ENCODE measurements at places on chromosomes 3 and 15.

GRCh38 chr3:127266186-127266585 is 21.7 kb downstream of the PRR20G start:
- DNase-seq = no peak

DNA sequence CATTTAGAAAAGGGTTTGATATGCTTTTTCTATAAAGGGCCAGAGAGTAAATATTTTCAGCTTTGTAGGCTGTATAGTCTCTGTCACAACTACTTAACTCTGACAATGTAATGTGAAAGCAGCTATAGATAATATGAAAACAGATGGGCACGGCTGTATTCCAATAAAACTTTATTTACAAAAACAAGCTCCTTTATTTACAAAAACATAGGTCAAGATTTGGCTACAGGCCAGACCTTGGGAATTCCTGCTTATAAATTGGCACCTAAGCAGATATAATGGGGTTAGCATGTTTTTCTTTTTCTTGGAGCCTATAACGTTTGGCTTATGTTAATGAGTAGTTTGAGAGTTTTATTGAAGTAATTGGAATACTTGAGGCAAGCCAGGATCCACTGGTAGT is 119.4 kb upstream of the CGNL1 start:
- no peak for DNase-seq

- DNase-seq = no peak
Observed at GRCh38 chr3:157376603-157377300, 59.9 kb upstream of the PTX3 start.

- no peak for DNase-seq
Observed at GRCh38 chr3:160790726-160791125, 34.7 kb downstream of the PPM1L start.

- no peak for DNase-seq
Observed at GRCh38 chr15:26620528-26621458, 152.1 kb downstream of the GABRB3 start.

- DNase-seq = no peak
Observed at GRCh38 chr15:68028137-68028887, 25.8 kb upstream of the PIAS1 start.

DNA sequence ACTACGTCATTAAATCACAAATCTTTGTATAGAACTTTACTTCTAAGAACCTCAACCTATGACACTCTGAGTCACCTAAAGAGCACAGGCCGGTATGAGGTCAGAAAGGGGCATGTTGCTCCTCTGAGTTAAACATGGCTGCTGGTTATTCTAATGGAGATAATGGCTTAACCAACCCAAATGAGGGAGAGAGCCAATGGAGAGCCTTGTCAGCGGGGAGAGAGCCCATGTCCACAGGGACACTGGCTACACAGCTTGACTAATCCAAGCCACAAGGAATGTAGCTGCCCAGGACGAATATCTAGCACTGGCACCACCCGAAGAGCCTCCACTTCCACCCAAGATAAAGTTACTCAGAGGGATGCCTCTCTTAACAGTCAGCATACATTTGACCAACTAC is 77.0 kb upstream of the STAC start:
- no peak for DNase-seq

DNA sequence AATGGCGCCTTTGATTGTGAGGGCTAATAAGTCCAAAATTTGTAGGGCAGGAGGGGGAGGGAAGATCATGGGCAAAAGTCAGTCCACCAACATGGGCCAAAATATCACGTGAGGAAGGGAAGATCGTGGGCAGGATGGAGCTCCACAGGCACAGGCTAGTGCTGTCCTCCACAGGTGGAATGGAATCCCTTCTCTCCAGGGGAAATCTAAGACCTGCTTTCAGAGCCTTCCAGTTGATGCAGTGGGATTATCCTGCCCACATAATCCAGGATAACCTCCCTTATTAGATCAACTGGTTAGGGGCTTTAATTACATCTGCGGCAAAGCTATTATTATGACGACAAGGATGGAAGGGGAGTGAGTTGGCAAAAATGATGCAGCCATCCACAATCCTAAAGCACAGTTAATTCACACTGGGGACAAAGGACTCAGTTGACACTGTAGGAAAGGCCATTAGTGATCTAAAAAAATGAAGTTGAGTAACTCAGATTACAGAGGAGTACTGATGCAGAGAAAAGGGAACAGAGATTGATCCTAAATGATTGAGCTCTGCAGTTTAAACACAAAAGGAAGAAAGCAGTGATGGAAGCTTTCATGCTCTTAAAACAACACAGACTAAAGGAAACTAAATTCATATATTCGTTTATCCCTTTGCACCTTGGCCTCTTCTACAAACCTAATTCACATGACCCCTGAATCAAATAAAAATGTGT is 159.8 kb downstream of the AKAP13 start:
- DNase-seq = peak; percentile 52

DNA sequence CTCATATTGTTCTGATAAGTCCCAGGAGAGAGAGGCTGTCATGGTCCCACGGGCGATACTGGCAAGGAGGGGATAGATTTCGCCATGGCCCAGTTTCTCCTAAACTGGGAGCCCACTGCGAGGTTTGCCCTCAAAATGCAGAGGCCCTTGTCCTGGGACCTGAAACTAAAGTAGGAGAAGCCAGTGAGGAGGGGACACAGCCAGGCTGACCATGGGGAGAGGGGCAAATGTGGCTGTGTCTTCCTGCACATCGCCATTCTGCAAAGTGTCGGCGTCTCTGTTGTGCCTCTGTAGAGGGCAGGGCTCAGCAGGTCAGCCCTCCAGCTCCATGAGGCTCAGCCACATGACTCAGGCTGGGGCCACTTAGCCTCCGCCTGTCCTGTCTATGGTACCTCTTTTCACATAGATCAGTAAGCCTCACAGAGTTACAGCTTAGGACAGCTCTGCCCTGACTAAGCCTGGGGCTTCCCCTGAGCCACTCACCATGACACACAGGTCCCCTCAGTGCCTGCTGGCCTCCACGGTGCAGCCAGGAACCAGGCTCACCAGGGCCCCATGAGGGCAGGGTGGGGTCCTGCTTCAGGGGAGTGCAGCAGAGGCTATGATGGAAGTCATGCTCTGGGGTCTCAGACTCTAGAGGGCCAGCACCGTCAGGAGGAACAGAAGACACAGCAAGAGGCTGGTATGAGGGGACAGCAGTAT is 28.6 kb upstream of the PLXNA1 start:
- DNase-seq = no peak

- no peak for DNase-seq
Observed at GRCh38 chr15:42665827-42666226, 71.1 kb downstream of the CDAN1 start.

GRCh38 chr3:123090728-123091531 is 24.1 kb downstream of the PDIA5 start:
- no peak for DNase-seq

DNA sequence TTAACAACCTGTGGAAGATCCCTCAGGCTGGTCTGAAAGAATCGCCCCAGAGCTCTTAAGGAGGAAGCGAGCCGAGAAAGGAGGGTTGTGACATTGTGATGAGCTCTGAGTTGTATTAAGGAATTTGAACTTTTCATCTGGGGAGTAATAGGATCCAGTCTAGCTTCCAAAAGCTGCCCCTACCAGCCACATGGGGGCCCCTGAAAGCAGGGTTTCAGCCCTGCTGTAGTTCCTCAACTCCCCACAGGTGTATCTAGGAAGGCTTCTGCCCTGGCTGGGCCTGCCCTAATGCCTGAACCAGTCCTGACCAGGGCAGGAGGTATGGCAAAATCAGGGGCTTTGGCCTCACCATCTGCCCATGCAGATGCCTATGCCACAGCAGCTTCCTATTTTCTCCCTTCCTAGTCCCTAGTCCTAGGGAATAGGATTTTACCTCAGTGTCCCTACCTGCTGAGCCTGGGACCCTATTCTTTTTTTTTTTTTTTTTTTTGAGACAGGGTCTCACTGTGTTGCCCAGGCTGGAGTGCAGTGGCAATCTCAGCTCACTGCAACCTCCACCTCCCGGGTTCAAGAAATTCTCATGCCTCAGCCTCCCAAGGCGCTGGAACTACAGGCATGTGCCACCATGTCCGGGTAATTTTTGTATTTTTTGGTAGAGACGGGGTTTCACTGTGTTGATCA is 5.0 kb upstream of the AP3S2 start:
- DNase-seq = peak; percentile 47

GRCh38 chr15:83205725-83206324 is 1.8 kb downstream of the HDGFL3 start:
- DNase-seq = no peak

GRCh38 chr3:154121701-154122551 is 736 bp downstream of the ARHGEF26 start:
- no peak for DNase-seq

DNA sequence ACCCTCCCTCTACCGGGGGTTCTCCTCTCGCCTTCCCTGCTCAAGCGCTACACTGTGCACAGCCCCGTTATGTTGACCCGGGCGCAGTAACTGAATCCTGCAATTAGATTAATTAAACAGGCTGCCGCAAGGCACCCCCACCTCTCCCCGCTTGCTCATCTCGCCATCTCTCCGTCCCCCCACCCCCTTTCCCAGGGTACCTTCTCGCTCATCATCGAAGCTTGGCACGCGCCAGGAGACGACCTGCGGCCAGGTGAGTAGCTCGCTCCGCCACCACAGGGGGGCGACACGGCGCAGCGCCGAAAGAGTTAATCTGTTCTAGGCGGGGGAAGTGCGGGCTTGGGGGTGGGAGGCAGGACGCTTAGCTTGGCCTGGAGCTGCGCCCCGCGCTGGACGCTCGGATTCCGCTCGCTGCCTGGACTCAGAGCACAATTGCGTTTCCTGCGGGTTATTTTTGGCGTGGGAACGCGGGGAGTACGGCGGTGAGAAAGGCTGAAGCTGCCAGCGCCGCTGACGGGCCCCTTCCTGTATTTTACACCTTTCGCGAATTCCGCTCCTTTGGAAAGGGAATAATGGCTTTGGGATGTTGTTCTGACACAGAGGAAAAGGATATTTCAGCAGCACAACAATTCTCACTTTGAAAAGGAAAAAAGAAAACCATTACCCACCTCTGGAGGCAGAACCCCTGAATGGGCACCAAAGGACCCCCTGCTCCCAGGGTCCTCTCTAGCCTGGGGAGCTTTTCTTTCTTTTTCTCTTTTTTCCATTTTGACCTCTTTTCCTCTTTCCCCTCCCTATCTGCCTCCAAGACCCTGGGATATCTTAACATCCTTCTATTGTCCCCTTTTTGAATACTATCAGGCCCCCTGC is 1.5 kb downstream of the DLL4 start:
- DNase-seq = no peak

DNA sequence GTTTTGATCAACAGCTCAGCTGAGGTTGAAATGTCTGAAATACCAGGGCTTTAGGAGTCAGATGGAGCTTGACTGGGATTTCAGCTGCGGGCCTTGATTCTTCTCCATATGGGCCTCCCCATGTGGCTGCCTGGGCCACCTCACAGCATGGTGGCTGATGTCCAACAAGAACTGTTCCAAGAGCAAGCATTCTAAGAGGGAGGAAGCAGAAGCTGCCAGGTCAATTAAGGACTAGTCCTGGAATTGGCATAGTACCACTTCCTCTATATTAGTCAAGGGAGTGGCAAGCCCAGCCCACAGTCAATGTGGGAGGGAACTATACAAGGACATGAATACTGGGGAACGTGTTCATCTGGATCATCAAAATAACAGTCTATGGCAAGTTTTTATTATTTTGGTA is 181.7 kb upstream of the ANKRD28 start:
- peak; percentile 12 for DNase-seq

- no peak for DNase-seq
Observed at GRCh38 chr3:190125436-190126068, 4.9 kb upstream of the P3H2 start.

GRCh38 chr15:101646672-101647071 is 5.5 kb downstream of the TM2D3 start:
- no peak for DNase-seq

DNA sequence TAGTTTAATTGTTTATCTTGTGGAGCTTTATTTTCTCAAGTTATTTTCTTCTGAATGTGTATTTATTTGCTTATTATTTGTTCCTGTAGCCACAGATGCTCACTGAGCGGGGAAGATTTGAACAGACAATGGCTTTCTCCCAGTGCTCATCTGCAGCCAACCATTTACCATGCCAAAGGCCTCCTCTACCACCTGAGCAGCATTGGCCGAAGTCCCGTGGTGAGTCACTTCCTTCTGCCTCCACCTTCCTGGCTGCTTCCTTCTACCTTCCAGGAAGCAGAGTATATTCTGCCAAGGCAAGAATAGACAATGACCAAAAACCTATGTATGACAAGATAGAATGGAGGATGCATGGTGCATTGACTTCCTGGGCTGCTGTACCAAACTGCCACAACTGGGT is 443.1 kb downstream of the AGBL1 start:
- DNase-seq = no peak

- DNase-seq = no peak
Observed at GRCh38 chr3:148816981-148817525, 10.6 kb upstream of the CPB1 start.

- no peak for DNase-seq
Observed at GRCh38 chr15:41828807-41829141, 882 bp downstream of the JMJD7 start.

DNA sequence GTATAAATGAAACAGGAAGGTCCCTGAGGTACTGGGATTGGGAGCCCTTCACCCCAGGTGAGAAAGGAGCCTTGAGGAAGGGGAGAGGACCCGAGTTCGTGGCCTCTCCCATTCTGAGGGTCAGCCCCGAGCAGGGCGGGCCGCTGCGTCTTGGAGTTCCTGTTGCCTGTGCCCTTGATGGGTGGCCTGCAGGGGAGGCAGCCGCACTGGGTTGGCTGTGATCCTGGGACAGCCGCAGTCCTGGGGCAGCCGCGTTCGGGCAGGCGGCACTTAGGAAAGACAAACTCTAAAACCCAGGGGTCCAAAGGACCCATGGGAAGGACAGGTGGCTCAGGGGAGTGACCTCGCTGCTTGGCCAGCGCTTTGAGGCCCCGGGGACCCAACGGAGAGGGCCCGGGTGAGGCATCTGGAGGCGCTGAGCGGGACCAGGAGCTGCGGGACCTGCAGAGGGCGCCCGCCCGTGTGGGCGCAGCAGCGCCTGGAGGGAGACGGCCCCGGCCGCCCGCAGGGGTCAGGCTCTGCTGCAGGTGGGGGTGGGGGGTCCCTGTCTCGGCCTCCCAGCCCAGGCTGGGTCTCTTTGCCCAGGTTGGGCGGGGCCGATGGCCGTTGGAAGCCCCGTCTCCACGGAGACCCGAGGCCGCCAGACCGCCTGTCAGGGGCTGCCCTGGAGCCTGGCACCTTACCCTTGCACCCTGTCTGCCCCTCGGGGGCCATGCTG is 65.1 kb downstream of the HMCES start:
- DNase-seq = no peak

- DNase-seq = no peak
Observed at GRCh38 chr15:61720197-61720704, 340.0 kb downstream of the VPS13C start.

DNA sequence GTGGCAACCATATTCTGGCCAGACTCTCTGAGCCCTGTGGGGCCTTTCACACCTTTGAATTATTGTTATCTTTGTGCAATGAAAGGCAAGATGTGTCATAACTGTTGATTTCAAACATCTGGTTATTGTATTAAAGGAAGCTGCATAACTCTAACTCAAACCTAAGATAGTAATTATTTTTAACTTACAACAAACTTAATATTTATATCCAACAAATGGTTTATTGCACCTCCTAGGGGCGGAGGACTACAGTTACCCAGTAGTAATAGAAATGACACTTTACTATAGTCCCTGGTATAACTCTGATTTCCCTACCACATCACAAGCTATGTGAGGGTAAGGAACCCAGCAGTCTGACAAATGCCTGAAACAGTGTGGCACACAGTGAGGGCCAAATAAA is 363.9 kb upstream of the SUCLG2 start:
- no peak for DNase-seq

GRCh38 chr3:165624761-165625160 is 212.5 kb downstream of the BCHE start:
- DNase-seq = no peak
